ENCODE measurements at places on chromosomes 3 and 15. TPM values are rescaled to one million over a fixed set of nuclear protein-coding genes. Genes with fewer than 3 reads are reported as not detected.

DNA sequence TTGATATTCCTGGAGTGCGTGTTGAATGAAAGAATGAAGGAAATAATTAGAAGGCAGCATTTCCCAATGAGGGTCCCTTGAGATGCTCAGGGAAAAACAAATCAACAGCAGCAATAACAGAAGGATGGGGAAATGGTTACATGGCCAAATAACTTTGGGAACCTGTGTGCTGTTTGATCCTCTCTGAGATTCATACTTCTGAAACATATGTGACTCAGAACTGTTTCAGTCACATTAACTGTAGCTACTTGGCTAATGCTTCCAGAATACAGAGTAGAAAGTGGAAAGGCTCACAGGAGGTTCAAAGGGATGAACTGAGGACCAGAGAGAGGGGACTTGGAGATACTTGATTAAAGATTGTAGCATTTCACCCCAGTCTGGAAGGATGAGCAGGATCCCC lies 258.2 kb downstream of the SLCO3A1 start:
- no peak for DNase-seq

DNA sequence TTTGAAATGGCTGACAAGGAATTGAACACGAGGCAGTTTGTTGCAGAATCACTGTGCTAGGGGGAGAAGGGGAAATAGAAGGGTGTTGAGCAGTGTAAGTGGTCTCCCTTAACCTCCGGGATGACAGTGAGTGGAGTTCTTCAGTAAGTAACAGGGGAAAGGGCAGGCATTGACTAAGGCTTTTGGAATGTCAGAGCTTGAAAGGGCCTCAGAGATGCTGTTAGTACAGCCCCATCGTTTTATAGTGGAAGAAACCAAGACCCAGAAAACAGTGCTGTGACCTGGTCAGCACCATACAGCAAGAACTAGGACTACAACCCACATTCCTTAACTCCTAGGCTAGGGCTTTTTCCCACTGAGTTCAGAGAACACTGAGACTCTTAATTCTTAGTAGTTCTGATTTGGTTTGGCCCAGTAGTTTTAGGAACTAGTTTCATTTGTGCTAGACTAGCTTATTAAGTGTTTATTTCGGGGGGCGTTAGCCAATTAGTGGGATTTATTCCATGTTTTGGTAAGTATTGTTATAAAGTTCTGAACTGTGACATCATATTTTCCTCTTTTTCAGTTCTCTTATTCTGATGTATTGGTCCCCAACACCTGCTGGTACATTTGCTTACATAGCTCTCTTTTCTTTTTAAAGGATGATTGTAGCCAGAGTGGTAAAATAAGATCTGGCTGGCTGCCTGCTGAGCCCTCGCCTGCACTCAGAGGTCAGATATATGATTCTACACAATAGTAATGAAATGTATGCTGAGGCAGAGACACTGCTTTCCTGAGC lies 34.2 kb downstream of the RAB11A start:
- DNase-seq = no peak

DNA sequence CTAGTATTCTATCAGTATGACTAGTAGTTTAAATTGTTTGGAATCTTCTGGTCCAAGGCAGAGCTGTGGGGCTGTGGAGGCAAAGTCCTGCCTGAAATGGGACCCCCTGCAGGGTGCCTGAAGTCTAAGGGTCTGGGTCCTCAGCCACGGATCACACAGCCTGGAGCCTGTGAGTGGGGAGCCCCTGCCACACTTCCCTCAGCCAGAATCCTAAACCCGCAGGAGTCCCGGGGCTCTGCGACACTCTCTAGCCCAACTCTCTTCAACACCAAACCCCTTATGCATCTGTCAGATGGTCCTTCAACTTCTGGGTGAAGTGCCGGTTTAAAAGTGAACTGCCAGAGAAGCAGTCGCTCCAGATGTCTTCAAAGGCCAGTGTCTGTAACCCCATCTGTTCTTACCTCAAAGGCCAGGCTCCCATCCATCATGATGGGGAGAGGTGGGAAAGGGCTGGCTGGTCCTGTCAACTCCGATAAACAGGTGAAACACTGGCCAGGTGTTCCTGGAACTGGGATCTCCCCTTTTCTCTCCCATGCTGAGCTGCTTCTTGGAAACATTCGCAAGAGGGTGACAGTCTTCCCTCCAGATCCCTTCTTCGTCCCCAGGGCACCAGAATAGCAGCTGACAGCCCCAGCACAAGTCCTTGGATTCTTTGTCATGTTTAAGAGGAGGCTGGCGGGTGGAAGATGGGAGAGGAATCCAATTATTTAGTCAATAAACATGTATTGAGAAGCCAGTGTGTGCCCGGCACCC lies 45.6 kb downstream of the CPN2 start:
- DNase-seq = no peak

DNA sequence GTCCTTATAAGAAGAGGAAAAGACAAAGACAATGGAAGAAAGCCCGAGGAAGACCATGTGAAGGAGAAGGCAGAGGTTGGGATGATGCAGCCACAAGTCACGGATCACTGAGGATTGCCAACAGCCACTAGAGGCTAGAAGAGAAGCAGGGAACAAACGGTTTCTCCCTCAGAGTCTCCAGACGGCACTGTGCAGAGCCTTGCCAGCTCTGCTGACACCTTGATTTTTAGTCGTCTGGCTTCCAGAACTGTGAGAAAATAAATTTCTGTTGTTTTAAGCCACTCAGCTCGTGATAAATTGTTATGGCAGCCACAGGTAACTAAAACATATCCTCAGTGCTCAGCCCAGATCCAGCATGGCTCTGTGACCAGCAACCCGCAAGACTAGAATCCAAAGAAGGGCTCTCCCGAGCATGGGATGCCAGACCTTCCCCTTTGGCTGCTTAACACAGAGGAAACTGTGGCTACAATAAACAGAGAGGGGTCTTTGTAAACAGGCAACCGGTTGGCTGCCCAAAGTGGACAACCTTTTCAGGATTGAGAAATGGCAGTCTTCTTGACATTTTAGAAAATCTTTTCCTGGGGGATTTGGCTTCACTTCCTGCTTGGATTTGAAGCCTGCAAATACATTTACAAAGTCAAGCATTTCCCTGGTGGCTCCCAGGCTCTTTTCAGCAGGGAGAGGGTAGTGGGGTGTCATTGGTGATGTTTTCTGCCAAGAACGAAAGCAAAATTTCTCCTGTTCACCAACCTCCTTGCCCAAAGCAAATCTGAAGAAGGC lies 88.7 kb upstream of the ADPGK start:
- no peak for DNase-seq

DNA sequence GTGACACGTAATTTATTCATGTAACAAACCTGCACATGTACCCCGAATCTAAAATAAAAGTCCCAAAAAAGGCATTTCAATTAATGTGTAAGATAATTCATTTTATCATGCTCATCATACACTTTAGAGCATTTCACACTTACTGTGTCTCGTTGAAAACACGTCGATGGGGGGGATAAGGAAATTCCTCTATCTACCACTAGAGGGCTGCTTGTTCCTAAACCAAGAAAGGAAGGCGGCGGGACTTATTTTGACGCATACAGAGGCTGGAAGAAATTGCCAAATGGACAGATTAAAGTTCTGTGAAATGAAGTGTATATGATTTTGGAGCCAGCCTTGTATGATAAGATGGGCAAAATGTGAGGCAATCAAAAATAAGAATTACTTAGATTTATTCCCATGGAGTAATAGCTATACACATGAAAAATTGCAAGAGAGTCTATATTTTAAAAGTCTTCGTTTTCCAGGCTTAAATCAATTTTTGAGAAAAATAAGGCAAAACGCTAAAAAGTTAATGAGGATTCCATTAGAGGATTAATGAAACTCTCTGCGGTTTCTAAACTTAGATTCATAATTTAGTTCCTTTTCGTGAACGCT lies 346.8 kb downstream of the CNTN3 start:
- DNase-seq = no peak

GRCh38 chr15:101056366-101057334 lies 137.5 kb downstream of the LRRK1 start:
- DNase-seq = no peak

- DNase-seq = no peak
Measured at GRCh38 chr15:84151205-84151931, 84.2 kb upstream of the GOLGA6L4 start.

DNA sequence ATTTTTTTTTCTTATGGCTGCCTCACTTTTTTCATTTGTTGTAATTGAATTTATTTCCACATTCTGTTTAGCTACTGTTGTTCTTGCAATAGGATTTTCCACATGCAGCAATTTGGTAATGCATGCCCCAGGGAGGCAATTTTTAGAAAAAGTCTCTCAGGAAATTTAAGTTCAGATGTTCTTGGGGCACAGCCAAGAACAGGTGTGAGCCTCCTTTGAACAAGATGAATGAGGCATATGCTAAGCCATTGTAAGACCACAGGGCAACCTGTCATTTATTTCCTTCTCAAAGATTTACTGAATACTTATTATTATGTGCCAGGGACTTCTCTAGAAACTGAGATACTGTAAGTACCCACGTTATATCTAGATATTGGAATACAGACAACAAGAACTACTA lies 549.5 kb downstream of the DIPK2A start:
- no peak for DNase-seq

DNA sequence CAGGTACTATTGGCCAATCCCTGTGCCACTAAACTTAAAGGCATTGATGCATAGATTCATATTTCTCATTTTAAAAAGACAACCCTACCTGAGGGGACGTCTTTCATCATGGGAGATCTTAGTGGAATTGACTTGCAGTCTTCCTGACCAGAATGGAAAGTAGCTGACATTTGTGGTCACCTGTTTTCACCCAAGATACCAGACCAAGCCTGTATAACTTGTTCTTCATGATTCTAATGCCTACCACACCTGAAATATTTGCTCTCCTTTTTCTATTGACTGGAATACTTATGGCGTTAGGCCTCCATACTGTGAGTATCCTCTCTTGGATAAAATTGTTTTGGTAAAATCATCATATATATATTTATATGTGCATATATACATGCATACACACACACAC lies 54.7 kb upstream of the XCR1 start:
- DNase-seq = no peak

- no peak for DNase-seq
Measured at GRCh38 chr3:136787349-136787748, 31.6 kb upstream of the SLC35G2 start.

GRCh38 chr3:47024932-47025331 lies 45.5 kb downstream of the NBEAL2 start:
- DNase-seq = no peak

DNA sequence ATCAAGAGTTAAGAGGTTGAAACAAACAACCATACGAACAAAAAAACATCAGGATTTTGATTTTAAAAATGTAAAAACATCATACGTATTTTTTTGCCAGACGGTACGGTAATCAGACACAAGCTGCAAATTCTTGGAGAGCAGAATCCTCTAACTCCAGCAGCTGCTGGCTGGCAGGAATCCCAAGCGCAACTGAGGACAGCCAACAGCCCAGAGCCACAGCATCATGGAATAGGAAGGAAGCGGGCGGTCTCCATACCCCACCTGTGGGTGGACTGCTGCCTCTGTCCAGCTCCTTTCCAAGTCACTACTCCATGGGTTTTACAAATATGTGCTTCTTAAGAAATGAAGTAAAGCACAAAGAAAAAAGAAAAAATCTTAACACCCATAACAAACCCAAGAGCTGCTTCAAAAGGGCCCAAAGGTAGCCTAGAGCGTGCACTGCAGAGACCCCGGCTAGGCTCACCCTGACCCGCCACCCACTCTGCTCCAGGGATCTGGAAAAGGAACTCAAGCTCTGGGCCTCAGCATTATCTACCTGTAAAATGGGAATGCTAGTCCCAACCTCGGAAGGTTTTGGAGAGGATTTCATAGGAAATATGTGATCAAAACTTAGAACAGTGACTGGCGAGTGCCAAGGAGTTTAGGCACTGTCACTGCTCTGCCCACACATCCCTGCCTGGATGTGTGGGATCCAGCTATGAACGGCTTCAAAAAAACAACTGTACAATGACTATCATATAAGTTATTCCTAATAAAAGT lies 33.4 kb downstream of the ZXDC start:
- peak; percentile 64 for DNase-seq

DNA sequence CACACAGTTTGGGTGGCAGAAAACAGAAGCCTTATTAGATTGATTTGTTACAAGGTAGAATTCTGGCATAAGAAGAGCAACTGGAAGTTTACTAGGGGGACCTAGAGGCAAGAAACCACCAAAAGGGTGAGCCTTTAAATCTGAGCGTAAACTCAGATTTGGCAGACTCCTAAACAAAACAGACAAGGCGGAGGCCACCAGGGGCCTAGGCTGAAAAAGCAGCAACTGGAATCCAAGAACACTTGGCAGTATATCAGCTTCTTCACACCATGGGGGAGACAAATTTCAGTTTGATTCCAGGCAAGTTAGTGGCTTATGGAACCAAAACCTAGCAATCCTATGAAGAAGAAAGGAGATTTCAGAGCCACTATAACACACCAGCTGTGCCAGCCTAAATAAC lies 220.0 kb downstream of the C3orf38 start:
- no peak for DNase-seq

DNA sequence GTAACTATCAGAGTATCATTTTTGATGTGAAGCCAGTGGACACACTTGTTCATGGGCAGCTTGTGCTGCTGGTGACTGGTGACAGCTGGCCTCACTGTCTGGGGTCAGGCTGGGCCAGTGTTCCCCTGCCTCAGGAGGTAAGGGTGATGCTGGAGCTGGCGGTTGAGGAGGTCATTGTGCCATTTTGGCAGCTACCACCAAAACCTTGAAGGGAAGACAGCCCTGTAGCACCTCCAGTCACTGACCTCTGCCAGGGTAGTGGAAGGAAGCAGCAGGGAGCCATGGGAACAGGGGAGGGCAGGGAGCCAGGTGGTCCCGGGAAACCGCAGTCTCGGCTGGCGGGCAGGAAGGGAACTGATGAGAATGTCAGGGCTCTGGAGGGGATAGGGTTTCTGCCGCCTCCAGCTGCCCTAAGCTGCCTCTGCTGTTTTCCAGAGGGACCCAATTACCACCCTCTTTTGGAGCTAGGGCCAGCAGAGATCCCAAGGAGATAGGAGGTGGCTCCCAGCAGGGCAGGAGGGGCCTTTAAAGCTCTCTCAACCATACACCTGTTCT lies 24.8 kb downstream of the FOXL2NB start:
- DNase-seq = no peak

- DNase-seq = no peak
Measured at GRCh38 chr3:174973465-174973864, 114.3 kb downstream of the NAALADL2 start.

GRCh38 chr3:117622171-117622841 lies 912.7 kb downstream of the TUSC7 start:
- DNase-seq = no peak

GRCh38 chr15:28931828-28932227 lies 46.1 kb downstream of the APBA2 start:
- no peak for DNase-seq

IP6K1 gene
- total RNA-seq = 16.9 TPM

CEP152 gene
- 1.3 TPM for total RNA-seq

EPHB3 gene
- 5.0 TPM for total RNA-seq

GP9 gene
- total RNA-seq = not detected

ST8SIA2 gene
- 3.6 TPM for total RNA-seq

ISG20 gene
- total RNA-seq = 3.1 TPM

LIPC gene
- 1.5 TPM for total RNA-seq

HRH1 gene
- 1.4 TPM for total RNA-seq

RAB6B gene
- total RNA-seq = 59.1 TPM

SI gene
- total RNA-seq = not detected

EXD1 gene
- not detected for total RNA-seq
